ENCODE measurements at places on chromosomes 2 and 18.

DNA sequence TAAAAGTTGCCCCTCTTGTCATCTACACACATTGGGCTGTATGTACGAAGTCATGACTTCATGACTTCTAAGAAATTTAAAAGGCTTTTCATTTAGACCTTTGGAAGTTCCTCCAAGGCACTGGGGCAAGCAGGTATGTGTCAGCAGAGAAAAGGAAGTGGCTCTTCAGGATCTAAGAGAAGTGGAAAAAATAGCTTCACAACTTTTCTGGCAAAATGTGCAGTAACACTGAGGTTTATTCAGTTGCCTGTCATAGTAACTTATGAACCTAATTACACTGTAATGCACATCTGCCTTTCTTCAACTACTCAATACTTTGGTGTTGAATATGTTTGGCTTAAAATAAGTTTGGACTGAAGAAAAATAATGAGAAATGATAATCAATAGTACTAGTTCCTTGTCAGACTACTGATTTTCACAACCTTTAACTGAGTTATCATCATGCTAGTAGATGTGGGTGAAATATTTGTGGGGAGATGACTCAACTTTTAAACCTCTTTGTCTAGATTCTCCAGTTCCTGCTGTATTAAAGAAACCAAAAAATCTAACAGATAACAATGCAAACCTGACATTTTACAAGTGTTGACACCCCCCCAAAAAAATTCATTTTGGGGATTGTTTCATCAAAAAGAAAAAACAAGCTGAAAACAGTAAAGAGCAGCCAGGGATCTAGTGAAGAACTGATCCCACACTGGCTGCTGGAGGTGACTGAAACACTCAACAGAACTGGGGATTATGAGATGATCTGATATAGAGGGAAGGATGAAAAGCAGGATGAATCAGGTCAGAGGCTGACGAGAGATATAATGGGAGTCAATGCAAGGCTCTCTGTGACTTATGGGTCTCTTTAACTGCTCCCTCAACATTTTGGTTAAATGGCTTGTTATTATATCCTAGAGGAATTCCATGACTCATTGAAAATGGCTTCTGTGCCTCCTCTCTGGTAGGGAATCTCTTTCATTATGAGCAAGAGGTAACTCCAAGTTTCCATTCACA lies 84.6 kb downstream of the COLEC12 start:
- DNase-seq, result no peak

GRCh38 chr18:26778054-26778393 lies 87.5 kb downstream of the AQP4 start:
- DNase-seq, result no peak

DNA sequence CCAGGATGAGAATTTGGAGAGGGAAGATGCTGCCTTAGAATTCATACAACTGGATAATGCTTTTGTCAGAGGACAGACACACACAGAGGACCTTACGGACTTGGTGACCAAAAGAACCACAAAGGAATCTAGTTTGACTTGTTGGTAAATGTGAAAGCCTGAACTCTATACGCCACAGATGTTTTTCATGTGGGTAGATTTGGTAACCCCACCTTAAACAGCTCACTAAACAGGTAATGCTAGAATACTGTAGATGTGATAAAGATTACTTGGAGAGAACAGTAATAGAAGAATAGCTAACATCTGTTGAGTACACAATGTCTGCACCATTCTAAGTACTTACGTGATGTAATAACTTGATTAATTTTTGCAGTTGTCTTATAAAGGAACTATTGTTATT lies 24.1 kb downstream of the ANXA4 start:
- DNase-seq, result no peak

DNA sequence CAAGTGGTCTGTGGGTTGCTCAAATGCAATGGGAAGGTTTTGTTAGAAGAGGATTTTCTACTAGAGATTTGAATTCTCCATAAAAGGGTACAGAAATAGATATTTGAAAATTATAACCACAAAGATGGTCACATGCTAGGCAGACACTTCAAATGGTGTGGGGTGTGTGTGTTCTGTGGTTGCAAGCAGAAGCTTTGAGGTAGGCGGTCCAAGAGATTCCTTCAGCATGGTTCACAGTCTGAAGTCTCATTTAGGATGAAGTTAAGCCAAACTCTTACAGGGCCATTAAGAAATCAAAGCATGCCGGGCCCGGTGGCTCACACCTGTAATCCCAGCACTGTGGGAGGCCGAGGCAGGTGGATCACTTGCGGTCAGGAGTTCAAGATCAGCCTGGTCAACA lies 38.3 kb upstream of the RMDN2 start:
- no peak for DNase-seq

DNA sequence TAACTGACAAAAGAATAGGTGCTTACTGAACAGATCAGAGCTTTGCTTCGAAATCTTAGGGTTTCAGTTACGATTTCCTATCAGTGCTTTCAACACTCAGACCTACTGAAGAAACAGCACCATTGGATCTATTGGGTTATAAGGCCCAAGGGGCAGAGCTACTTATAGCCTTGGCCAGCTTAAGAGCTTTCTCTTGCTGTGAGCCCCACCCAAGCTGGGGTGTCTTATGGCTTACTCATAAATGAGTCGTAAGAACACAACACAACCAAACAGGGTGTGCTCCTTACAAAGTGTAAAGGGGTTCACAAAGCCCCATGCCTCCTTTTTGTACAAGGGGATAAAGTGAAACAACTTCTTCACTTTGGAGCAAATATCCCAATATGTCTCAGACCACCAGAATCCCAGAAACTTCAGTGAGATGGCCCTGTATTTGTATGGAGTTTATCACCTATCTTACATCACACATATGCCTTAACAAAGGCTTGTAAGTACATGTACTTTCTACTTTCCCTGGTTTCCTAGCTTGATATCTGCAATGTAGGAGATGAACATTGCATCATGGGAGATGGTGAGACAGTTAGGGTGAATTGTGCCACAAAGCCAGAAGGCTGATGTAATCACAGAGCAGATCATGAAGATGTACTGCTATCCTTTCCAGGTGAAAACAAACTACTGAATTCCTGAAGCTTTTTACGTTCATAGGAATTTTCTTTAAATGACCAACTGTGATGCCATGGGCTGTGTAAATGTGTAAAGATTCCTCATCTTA lies 115.5 kb upstream of the GLI2 start:
- DNase-seq, result no peak

DNA sequence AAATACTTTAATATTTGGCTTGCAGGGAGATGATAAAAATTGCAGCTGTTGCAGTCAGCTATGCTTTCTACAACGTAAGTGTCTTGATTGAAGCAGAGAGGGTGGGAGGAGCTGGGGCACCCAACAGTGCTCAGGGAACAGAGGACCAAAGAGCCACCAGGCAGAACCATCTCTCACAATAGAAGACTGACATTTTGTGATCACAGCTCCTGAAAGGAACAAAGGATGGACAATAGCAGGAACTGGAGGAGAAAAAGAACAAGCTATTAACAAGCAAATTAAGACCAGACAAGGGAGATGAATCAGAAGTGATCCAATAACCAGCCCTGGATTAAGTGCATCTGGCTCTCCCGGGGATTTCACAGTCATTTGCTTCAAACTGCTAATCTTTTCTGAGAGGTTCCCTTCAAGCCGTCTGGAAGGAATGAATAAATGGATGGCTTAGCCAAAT lies 65.7 kb upstream of the SMAD2 start:
- no peak for DNase-seq

DNA sequence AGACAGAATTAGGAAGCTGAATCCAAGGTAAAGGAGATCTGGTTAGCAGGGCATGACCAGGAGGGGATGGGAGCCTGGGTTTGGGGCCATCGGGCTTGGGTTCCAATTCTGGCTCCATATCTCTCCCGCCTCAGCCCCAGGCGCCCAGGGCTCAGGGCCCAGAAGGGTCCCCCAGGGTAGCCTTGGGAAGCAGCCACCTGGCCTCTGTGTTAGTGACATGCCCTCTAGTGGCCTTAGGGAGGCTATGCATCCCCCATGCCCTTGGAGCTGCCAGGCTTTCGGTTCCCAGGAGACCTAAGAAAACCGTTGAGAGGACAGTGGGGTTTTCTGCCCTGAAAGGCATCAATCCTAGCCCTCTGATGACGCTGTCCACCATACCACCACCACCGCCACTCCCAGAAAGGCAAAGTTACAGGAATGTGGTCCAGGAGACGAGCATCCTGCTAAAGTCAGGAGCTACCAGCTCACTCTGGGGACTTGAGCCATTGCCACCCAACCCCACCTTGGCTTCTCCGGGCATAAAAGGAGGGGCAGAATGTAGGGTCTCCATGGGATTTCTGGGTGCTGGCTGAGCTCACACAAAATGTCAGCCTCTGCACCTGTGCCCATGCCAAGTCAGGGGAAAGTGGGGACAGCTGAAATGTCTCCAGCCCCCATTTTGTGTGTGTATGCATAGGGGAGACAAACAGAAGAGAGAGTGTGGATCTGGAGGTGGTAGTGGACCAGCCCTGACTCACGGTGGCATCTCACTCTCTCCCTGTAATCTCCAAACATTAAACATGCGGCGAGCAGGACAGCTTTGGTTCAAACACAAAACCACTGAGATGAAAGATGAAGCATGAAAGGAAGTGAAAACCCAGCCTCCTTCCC lies 56.5 kb downstream of the EMX1 start:
- peak; percentile 58 for DNase-seq

- DNase-seq, result no peak
These were observed 112.9 kb downstream of the PXDN start for GRCh38 chr2:1631292-1632001.

Measured in Calu3 (cell line).